Effector memory CD8-positive, alpha-beta T cell (primary cell): ENCODE measurements at places on chromosomes 7 and 10.
A peak's percentile ranks its signal among the peaks of the same experiment; 100 is the strongest.

- H3K4me3 ChIP-seq = no peak overlapping the region
- H3K36me3 ChIP-seq = no peaks in the 10 kb centered on the region
- DNase-seq = no peak
- H3K27ac ChIP-seq = no peak overlapping the region
- H3K4me1 ChIP-seq = no peaks in the 10 kb centered on the region
- H3K27me3 ChIP-seq = no peaks in the 10 kb centered on the region
Measured at GRCh38 chr7:28643584-28644340, 231.4 kb downstream of the CREB5 start.

DNA sequence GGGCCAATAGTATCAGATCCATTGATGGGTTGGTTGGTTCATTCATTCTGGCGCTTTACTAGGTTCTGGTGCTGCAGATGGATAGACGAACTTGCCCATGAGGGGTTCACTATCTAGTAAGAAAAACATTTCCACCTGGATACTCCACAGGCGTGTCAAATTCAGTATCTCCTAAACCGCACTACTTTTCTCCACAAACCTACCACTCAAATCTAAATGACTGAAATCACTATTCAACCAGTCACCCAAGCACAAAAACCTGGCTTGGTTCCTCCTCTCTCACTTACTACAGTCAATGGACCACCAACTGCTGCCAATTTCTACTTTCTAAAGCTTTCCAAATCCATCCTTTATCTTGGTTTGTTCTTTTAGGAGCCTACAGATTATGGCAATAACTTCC, 572 bp downstream of the AGK start:
- peaks cover 35% of the 10 kb centered on the region for H3K4me1 ChIP-seq
- peak overlapping the region; percentile 95 for H3K27ac ChIP-seq
- H3K27me3 ChIP-seq = no peaks in the 10 kb centered on the region

GRCh38 chr10:74078037-74078436, 72.6 kb downstream of the AP3M1 start:
- DNase-seq = peak; percentile 6
- H3K27ac ChIP-seq = peak overlapping the region; percentile 83
- peaks cover 47% of the 10 kb centered on the region for H3K36me3 ChIP-seq

DNA sequence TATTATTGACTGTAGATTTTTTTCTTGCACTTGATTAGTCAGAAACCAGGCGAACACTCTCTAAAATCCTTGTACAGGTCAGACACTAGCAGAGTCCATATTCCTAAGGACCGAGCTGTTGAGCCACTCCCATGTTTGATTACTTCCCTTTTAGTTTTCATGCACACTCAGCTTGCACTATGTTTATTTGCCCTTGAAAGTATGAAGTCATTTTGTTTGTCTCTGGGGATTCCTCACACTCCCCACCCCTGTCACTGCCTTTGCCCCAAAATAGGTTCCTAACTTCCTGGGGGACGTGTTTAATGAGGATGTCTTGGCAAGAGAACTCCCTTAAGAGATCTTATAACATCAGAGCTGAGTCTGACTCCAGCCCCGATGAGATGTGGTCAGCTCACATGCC, 182.1 kb downstream of the EVX1 start:
- peaks cover 2% of the 10 kb centered on the region for H3K4me1 ChIP-seq
- peaks cover 13% of the 10 kb centered on the region for H3K27me3 ChIP-seq
- no peaks in the 10 kb centered on the region for H3K36me3 ChIP-seq
- no peak overlapping the region for H3K27ac ChIP-seq
- no peak for DNase-seq

DNA sequence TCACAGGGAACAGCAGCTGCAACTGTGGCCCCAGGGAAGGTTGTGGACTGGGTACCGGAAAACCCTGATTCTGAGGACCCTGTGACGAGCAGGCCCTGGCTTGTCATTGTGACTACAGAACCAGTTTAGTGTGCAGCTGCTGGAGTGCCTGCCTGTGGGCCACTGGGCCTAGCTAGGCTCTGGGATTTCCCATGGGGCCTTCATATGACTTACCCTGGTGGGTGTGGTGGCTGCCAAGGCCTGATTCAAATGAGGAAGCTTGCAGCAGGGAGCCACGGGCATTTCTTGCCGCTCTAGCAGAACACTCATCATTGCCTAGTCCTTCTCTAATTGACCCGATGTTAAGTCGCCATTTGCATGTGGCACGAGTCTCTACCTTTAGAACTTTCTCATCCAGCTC, 14.7 kb upstream of the CAMK2G start:
- peaks cover 10% of the 10 kb centered on the region for H3K27me3 ChIP-seq
- H3K4me1 ChIP-seq = peaks cover 9% of the 10 kb centered on the region
- no peak overlapping the region for H3K27ac ChIP-seq

- H3K4me3 ChIP-seq = no peak overlapping the region
- H3K27me3 ChIP-seq = peaks cover 47% of the 10 kb centered on the region
Measured at GRCh38 chr7:157073335-157073734, 62.9 kb upstream of the MNX1 start.

- peaks cover 77% of the 10 kb centered on the region for H3K4me1 ChIP-seq
- DNase-seq = no peak
- H3K4me3 ChIP-seq = peak overlapping the region; percentile 86
- H3K27me3 ChIP-seq = no peaks in the 10 kb centered on the region
Measured at GRCh38 chr10:110501142-110501937, 3.6 kb downstream of the DUSP5 start.

DNA sequence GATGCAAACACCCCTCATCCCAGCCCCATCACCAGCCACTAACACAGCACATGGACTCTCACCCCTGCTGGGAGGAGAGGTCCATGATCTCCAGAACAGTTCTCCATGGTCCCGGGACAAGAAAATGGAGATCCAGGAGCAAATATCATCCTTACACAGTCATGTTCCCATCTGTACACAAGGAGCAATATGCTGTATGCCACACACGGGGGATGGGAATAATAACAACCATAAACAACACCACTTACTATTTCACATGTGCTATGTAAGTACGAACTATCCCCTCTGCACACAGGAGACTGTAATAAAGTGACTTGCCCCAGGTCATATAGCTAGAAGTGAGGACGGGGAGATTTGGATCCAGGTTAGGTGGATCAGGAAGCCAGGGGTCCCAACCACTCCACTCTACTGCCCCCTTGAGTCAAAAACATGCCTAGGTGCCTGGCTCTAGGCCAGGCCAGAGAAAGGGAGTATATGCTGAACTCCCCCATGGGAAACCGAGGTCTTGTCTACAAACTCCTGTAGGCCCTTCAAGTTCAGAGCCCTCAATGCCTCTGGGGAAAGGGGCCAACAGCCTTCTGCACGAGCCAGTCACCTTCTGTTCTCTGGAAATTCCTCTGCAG, 34.1 kb downstream of the LRRC20 start:
- DNase-seq = peak; percentile 13
- peaks cover 5% of the 10 kb centered on the region for H3K4me1 ChIP-seq
- no peaks in the 10 kb centered on the region for H3K36me3 ChIP-seq

GRCh38 chr7:159027789-159028507, 116.7 kb downstream of the VIPR2 start:
- H3K4me1 ChIP-seq = peaks cover 8% of the 10 kb centered on the region
- H3K27ac ChIP-seq = no peak overlapping the region
- DNase-seq = no peak

- H3K27me3 ChIP-seq = peaks cover 12% of the 10 kb centered on the region
- H3K4me3 ChIP-seq = no peak overlapping the region
- H3K27ac ChIP-seq = no peak overlapping the region
- no peaks in the 10 kb centered on the region for H3K4me1 ChIP-seq
Measured at GRCh38 chr7:108589199-108589598, 19.5 kb downstream of the DNAJB9 start.

DNA sequence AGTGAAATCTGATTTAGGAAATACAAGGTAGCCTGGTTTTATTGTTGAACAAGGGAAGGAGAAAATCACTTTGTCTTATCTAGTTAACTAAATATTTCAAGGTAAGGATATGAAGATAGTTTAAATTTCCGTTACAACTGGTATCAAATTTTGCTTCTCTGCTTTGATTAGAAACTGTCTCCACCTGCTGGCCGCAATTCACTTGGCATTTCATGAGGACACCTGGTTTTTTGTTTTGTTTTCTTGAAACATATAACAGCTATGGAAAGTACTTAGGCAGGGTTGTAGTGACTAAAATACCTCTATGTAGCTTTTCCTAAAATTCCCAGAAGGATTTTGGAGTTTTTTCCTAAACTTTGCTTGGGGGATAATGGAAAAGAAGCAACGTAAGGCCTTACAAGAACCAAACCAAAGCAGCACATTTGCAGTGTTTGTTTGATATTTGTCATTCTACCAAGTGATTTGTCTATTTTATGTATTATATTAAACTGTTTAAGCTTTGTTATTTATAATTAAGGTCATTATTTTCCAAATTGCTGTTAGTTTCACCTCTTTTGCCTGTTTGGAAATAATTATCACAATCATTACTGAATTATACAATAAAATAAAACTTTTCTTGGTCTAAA, 73.6 kb downstream of the AHCYL2 start:
- H3K4me3 ChIP-seq = no peak overlapping the region
- no peaks in the 10 kb centered on the region for H3K36me3 ChIP-seq
- no peak overlapping the region for H3K27ac ChIP-seq
- H3K4me1 ChIP-seq = peaks cover 3% of the 10 kb centered on the region

DNA sequence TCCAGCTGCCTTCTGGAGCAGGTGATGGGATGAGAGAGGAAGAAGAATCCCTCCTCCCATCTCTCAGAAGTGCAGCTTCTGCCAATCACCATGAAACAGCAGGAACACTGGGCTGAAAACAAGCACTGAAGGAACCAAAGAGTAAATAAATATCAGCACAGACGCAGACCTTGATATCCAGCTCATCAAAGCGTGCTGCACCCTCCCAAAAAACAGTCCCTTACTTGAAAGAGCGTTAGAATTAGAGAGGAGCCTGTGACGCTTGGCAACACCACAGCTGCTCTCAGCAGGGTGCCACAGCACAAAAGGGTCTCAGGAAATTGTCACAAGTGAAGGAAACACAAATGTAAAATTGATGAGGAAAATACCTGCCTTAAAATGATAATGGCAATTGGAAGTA, 39.5 kb downstream of the KLF6 start:
- no peak overlapping the region for H3K4me3 ChIP-seq
- H3K36me3 ChIP-seq = no peaks in the 10 kb centered on the region
- H3K4me1 ChIP-seq = peaks cover 6% of the 10 kb centered on the region
- no peak overlapping the region for H3K27ac ChIP-seq

DNA sequence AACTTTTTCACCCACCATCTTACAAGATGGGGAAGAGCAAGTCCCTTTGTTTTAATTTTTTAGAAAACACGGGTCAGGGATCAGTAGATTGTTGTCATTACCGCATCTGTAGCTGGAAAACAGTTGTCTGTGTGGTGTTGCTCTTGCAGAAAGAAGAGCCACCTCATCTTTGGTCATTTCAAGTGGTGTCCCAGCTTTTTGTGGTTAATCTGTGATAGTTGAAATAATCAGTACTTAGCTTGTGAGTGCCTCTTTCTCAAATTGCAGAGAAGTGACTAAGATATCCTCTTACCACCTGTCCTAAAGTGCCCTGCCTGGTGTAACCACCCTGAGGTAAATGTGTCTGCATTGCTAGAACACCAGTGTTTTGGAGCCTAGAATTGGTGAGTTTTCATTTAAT, 5.5 kb downstream of the PRPF18 start:
- DNase-seq = no peak
- peaks cover 24% of the 10 kb centered on the region for H3K36me3 ChIP-seq
- no peak overlapping the region for H3K27ac ChIP-seq
- peaks cover 40% of the 10 kb centered on the region for H3K4me1 ChIP-seq

DNA sequence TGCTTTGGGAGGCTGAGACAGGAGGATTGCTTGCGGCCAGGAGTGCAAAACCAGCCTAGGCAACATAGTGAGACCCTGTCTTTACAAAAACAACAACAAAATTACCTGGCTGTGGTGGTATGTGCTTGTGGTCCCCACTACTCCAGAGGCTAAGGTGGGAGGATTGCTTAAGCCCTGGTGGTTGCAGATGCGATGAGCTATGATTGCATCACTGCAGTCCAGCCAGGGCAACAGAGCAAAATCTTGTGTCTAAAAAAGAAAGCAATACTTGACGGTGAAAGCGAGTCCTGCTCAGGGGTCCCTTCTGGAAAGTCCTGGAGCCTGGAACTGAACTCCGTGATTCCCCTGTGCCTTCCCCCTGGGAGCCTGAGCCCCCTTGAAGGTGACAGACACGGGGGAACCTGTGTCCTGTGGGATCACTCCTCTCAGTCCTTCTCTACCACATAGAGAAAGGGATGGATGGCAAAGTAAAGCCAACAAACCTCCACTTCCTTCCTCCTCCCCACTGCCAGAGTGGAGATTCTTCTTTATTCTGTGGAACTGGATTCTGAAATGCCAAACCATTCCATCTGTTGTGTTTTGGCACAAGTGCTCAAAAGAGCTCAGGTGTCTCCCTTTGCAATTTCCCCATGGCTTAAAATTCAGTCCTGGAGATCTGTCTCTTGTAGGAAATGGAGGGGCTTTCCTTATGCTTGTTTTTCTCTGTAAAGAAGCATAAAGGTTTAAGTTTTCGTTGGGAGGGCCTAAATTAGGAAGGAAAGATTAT, 50.6 kb downstream of the KIAA1217 start:
- DNase-seq = no peak
- no peaks in the 10 kb centered on the region for H3K4me1 ChIP-seq
- peaks cover 9% of the 10 kb centered on the region for H3K27me3 ChIP-seq
- H3K4me3 ChIP-seq = no peak overlapping the region

- no peak for DNase-seq
- no peaks in the 10 kb centered on the region for H3K36me3 ChIP-seq
- H3K4me3 ChIP-seq = no peak overlapping the region
- H3K27me3 ChIP-seq = peaks cover 27% of the 10 kb centered on the region
Measured at GRCh38 chr7:34837801-34838201, 179.8 kb downstream of the NPSR1 start.

DNA sequence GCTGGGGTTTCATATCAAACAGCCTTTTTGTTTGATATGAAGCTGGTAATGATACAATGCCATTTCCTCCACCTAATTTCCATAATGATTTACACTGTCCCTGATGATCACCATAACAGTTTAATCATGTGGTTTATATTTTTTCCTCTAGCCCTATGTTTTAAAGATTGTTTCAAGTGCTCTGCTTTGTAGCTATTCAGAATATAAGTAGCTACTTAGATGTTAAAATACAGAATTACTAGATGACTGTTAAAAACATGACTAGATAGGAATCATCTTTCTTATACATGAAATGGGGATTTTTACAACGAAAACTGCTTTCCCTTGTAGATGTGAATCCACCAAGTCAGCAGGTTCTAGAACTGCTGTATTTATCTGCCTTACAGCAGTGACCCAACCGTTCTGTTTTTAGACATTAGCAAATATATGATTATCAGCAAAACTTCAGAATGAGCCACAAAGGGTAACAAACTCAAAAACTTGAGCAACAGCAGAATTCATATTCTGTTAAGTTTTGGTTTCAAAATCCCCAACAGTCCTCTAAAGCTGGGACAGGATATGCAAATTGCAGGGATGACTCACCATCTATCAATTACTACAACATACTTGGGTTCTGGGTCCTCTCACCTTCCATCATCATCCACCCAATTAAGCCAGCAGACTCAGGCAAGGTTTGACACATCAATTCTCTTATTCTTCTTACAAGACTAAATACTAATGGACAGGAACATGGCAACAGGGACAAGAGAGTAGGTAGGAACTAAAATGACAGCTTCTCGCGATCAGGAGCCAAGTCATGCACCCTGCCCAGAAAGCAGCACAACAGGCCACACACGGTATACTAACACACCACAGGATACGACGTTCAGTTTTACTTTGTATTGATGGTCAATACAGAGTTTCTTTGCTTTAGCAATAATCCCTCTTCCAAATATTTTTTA, 83.9 kb downstream of the PIP4K2A start:
- H3K27ac ChIP-seq = peak overlapping the region; percentile 97
- peaks cover 43% of the 10 kb centered on the region for H3K36me3 ChIP-seq
- H3K27me3 ChIP-seq = no peaks in the 10 kb centered on the region
- H3K4me1 ChIP-seq = peaks cover 85% of the 10 kb centered on the region
